ENCODE measurements at places on chromosomes 4 and X. TPM values are rescaled to one million over a fixed set of nuclear protein-coding genes. Genes with fewer than 3 reads are reported as not detected.

FOXR2 gene
- not detected for total RNA-seq

NHSL2 gene
- total RNA-seq, result 0.19 TPM

CYTL1 gene
- 0.76 TPM for total RNA-seq

ARX gene
- not detected for total RNA-seq

KANTR gene
- 5.1 TPM for total RNA-seq

- no peak for DNase-seq
These were observed 645.9 kb downstream of the FSTL5 start for GRCh38 chr4:161517941-161518340.

DNA sequence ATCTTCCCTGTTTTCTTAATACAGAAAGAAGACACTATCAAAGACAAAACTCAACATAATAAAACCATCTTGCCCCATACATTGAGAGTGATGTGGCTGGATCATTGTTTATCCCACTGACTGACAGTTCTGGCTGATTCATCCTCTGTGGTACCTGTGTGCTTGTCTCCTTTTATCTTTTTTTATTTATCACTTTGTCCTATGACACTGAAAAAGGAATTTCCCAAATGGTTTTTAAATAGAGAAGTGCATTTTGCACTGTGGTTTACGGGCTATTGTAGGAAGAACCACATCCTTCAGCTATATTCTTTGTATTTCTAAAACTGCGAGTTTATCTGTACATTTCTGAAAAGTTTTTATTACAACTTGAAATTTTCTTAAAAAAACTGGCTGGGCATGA, 15.0 kb downstream of the TTC29 start:
- no peak for DNase-seq

- no peak for DNase-seq
These were observed 422.2 kb downstream of the GABRG1 start for GRCh38 chr4:45701621-45702020.

GRCh38 chr4:101190751-101191150, 156.6 kb downstream of the PPP3CA start:
- DNase-seq, result no peak

DNA sequence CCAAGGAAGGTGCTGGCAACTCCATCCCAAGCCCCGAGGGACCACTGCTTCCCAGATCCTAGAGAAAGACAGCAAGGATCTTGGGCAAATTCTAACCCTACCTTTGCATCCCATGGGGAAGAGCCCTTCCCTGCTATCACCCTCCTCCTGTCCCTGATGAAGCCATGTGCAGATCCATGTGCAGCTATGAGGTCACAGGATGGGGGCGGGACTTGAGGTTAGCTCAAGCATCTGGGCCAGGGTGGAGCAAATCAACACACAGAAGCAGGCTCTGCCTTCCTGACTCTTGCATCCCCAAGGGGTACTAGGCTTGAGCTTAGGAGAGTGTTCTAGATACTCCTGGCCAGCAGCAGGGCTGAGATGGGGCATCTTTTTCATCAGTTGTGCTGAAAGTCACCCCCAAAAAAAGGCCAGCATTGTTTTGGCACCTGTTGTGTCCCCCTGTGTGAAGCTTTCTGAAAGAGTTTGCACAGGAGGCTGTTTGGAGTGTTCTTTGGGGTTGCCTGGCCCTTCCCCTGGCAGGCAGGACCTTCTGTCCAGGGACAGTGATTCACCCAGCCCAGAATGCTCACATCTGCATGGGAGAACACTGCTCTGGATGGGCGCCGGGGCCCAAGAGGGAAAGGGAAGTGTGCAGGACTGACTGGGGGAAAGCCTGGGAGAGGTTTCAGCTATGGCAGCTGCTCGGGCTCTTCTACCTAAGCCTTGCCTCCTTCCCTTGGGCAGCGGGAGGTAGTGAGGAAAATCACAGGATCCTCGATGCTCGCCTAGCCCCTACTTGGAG, 50.8 kb downstream of the PRPS1 start:
- DNase-seq, result peak; percentile 10

Data from SJSA1 (cell line).